ENCODE measurements at places on chromosomes 7 and 10.

DNA sequence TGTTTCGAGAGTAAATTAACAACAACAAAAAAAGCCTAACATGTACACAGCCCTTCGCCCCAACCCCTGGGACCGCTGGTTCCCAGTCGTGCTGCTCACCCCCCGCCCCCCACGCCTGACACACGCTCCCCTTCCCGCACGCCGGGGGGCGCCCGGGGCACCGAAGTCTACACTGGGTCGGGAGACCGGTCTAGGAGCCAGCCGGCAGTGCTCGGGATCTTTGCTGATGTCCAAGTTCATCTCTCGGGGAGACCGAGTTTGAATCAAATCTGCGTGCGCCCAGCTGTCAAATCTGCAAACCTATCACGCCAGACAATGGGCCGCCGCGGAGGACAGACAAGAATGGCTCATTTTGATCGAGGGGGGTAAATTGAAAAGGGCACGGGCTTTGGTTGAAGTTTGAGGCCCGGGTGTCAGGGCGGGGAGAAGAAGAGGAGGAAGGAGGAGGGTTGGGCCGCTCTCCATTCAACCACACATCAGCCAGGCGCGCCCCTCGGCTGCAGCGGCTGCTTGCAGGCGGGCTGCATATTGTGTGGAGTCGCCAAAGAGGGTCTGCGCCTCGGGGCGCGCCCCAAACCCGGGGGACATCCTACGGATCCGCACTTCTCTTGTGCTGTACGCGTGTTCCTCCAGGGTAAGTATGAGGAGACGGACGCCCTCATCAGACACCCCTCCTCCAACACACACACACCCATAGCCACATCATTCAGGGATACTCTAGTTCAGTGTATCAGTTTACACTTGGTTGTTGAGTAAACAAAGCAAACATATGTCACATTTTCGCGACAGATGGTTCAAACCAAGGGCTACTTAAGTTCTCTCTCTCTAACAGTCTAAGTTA is 1.3 kb upstream of the GFRA1 start:
- peak; percentile 57 for DNase-seq

- DNase-seq, result no peak
These were observed 14.4 kb upstream of the MTERF1 start for GRCh38 chr7:91894781-91895480.

- DNase-seq, result no peak
These were observed 100.7 kb downstream of the NKX6-2 start for GRCh38 chr10:132685101-132685891.

DNA sequence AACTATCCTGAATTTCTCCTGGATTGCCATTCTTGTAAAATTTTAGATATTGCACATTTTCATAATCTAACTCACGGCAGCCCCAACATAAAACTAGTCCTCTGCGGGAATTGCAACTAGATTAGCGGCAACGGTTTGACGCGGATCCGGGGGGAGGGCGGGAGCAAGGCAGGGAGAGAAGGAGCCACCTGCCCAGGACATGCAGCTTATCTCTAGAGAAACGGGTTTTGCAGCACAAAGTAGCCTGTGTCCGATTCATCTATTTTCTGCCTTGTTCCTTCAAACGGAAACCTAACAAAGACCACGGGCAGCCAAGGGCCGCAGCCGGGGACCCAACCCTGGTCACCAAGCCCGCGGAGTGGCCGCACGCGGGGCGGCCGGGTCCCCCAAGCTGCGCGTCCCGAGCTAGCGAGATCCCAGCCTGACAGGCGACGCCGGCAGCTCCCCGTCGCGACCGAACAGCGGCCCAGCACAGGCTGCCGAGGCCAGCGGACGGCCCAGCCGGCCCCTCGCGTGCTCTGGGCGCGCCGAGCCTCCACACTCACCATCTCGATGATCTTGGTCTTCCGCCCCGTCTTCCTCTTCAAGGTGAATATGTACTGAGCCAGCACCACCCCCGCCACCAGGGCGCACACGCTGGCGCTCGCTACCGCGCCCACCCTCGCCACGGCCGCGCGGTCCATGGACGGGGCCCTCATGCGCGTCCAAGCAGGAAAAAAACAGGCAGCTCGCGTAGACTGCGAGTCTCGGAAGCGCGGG is at the start of gene NT5C3A:
Gene NT5C3A, minus strand, starts transcription at position 754 of the 759 bp plus-strand sequence. Its CDS starts 71 bp downstream, at position 683.
- peak; percentile 48 for DNase-seq

DNA sequence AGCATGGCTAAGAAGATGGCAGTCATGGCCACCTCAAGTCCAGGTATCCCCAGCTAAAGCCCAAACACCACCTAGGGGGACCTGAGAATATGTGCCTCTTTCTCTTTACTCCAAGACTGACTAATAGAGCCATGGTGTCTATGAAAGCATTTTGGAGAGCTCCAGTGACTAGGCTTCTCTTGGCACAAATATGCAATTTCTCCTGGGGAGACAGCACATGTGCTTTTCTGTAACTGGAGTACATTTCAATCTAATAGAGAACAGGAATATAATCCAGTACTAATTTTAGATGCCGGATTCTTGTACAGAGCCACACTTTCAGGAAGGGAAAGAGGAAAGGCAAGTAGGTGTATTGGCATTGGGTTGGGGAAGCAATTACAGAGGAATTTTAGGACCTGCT is 260.1 kb downstream of the BMPER start:
- no peak for DNase-seq

DNA sequence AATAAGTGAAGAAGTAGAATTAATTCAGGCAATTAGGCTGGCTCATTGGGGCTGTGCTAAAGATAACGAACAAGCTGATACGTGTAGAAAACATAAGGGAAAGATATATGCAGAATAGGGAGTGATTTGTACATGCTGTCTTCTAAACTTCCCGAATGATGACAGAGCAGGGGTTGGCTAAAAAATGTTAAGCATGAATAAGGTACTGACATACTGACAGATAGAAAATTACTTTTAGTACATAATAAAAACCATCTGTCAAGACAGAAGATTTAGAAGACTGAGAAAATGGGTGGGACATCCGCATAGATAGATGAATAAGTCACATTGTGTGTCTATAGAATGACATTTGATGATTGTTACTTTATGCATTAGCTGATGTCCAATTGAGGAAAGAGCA is 158.8 kb upstream of the ZNF804B start:
- no peak for DNase-seq

- no peak for DNase-seq
These were observed 718.2 kb downstream of the LRMDA start for GRCh38 chr10:76149602-76150138.

GRCh38 chr7:26858735-26859134 is 5.7 kb downstream of the SKAP2 start:
- DNase-seq, result no peak
